ENCODE measurements at places on chromosomes 3 and 15. TPM values are rescaled to one million over a fixed set of nuclear protein-coding genes. Genes with fewer than 3 reads are reported as not detected.

DNA sequence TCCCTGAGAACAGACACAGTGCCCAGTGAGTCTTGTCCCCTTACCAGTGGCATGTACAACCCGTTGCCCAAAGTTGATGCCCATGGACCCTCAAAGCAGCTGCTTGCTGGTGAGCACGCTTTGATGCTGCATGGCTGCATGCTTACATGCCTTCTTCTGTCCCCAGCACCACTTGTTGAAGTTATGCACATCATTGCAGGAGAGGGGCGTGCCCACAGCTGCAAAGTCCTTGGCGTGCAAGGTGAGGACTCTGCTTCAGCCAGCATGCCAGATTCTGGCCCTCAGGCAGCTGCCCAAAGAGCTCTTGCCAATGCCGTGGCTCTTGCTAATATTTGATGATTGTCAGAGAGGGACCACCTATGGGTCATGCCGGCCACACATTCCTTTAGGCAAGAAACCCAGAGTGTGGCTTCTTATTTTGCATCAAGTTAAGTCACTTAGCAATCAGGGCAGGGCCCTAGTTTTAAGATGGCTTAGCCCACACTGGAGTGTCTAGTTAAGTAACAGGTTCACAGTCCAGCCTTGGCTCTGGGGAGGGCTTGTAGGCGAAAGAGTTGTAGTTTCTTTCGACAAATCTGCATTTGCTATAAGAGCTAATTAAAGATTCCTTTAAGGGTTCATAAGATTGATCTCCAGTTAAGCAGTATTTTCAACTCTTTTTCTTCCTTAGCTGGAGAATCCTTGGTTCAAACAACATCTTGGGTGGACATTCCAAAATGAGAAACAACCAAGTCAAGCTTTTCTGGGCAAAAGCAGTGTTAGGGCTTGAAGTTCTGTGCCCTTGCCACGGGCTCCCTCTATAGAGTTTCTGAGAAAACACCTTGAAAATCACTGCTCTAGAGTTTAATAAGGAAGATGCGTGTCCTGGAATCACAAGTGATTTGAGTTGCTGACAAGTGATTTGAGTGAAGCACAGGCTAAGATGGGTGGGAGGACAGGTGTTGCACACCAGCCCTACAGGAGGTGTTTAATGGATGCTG lies 128.6 kb downstream of the SLCO3A1 start:
- no peaks in the 10 kb centered on the region for H3K36me3 ChIP-seq
- H3K4me3 ChIP-seq = no peak overlapping the region
- DNase-seq = no peak
- no peaks in the 10 kb centered on the region for H3K4me1 ChIP-seq

GRCh38 chr3:179739816-179740594 lies 87.2 kb downstream of the USP13 start:
- H3K27me3 ChIP-seq = no peaks in the 10 kb centered on the region
- H3K27ac ChIP-seq = no peak overlapping the region
- H3K4me1 ChIP-seq = no peaks in the 10 kb centered on the region

- no peaks in the 10 kb centered on the region for H3K36me3 ChIP-seq
- H3K4me3 ChIP-seq = no peak overlapping the region
- no peak for DNase-seq
Observed at GRCh38 chr3:150152567-150152966, 181.9 kb upstream of the PFN2 start.

DNA sequence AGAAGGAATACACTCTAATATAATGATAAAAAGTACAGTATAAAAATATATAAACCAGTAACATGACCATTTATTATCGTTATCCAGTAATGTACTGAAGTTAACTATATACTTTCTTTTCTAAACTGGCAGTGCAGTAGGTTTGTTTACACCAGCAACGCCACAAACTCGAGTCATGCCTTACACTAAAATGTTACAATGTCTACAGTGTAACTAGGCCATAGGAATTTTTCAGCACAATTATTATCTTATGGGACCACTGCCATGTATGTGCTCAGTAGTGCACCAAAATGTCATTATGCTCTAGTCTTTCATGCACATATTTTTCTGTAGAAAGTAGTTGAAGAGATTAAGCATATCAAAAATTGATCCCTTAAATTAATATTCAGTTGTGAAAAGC lies 609.8 kb upstream of the BCHE start:
- no peaks in the 10 kb centered on the region for H3K4me1 ChIP-seq
- DNase-seq = no peak
- no peak overlapping the region for H3K27ac ChIP-seq
- no peaks in the 10 kb centered on the region for H3K27me3 ChIP-seq
- no peak overlapping the region for H3K4me3 ChIP-seq

DNA sequence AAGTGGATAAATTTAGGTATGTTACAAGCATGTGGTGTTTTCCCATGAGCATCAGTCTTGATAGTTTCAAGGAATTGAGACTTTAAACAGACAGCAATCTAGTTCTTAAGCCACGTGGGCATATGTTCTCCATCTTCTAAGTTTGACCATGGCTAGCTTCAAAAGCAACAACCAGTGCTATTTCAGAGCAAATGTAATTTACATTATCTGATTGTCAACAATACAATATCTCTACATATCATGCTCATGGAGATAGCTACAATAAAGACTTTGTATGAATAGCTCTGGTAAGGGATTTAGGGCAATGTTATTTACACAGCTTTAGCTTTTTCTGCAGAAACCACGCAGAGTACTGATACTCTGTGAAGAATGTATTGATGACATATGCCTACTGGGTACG lies 38.8 kb upstream of the PDZRN3 start:
- no peak overlapping the region for H3K4me3 ChIP-seq
- H3K27ac ChIP-seq = no peak overlapping the region
- H3K36me3 ChIP-seq = no peaks in the 10 kb centered on the region
- H3K27me3 ChIP-seq = no peaks in the 10 kb centered on the region
- no peak for DNase-seq
- no peaks in the 10 kb centered on the region for H3K4me1 ChIP-seq

GRCh38 chr15:72616491-72617210 lies 37.8 kb upstream of the GOLGA6B start:
- H3K4me3 ChIP-seq = no peak overlapping the region
- no peak for DNase-seq
- H3K27me3 ChIP-seq = no peaks in the 10 kb centered on the region

- H3K27me3 ChIP-seq = no peaks in the 10 kb centered on the region
- H3K36me3 ChIP-seq = peaks cover 33% of the 10 kb centered on the region
- no peak for DNase-seq
- H3K27ac ChIP-seq = no peak overlapping the region
Observed at GRCh38 chr3:70990723-70991122, 592.8 kb downstream of the FOXP1 start.

- DNase-seq = no peak
- H3K4me1 ChIP-seq = no peaks in the 10 kb centered on the region
- no peak overlapping the region for H3K4me3 ChIP-seq
Observed at GRCh38 chr3:179418610-179419009, 32.7 kb downstream of the GNB4 start.

- no peak overlapping the region for H3K4me3 ChIP-seq
- H3K36me3 ChIP-seq = no peaks in the 10 kb centered on the region
- no peaks in the 10 kb centered on the region for H3K27me3 ChIP-seq
- H3K4me1 ChIP-seq = no peaks in the 10 kb centered on the region
Observed at GRCh38 chr15:84944311-84944710, 37.3 kb upstream of the PDE8A start.

DNA sequence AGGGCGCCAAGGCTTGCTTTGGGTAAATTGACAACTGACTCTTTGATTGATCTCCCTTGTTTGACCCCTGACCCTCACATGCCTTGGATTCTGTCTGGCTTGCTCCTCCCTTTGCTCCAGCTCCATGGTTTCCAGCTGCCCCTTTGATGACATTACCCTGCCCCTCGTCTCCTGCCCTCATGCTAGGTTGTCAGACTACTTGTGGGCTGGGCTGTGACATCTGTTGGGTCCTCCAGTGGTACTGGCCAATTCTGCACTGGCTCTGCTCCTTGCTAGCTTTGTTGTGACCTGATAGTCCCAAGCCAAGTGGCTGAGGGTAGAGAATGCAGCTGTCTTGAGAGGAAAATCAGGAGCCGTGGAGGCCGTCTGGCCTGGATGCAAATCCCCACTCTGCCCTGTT lies 6.2 kb downstream of the THSD4 start:
- no peaks in the 10 kb centered on the region for H3K36me3 ChIP-seq
- H3K27me3 ChIP-seq = peaks cover 4% of the 10 kb centered on the region
- DNase-seq = no peak
- H3K4me1 ChIP-seq = no peaks in the 10 kb centered on the region
- no peak overlapping the region for H3K27ac ChIP-seq
- no peak overlapping the region for H3K4me3 ChIP-seq

DNA sequence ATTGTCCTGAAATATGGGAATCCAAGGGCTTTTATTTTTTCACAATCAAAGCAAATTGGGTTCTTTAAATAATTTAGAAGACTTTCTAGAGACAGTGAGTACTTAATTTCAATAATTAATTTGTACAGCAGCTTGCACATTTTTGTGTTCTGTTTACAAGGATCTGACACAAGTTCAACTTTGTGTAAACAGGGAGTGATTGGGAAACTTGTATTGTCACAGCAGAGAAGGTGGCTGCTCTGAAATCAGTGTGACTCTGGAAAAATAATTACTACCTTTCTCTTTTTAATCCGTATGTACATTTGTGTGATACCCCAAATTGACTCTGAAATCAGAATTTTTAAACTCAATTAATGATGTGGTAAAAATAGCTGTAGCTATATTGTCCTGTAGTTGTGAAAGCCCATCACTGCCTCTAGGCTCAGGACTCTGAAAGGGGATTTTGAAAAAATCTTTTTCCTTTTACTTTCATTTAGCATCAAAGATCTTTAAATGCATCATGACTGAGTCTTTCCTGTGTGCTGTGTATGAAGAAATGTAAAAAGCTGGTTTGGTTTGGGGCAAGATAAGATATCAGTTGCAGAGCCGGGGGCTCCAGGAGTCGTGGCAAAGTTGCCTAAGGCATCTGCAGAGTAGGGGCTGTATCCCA lies 45.1 kb downstream of the MFSD1 start:
- no peak overlapping the region for H3K4me3 ChIP-seq
- no peaks in the 10 kb centered on the region for H3K36me3 ChIP-seq
- no peaks in the 10 kb centered on the region for H3K27me3 ChIP-seq

DNA sequence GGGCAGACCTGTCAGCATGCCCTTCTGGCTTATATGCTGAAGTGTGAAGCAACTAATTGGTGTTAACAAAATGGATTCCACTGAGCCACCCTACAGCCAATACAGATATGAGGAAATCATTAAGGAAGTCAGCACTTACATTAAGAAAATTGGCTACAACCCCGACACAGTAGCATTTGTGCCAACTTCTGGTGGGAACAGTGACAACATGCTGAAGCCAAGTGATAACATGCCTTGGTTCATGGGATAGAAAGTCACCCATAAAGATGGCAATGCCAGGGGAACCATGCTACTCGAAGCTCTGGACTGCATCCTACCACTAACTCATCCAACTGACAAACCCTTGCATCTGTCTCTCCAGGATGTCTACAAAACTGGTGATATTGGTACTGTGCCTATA lies 9.4 kb downstream of the PIK3CB start:
- H3K4me1 ChIP-seq = no peaks in the 10 kb centered on the region
- H3K4me3 ChIP-seq = no peak overlapping the region
- H3K27me3 ChIP-seq = no peaks in the 10 kb centered on the region
- DNase-seq = no peak
- no peak overlapping the region for H3K27ac ChIP-seq

GRCh38 chr3:172223870-172224269 lies 184.5 kb downstream of the FNDC3B start:
- H3K27me3 ChIP-seq = no peaks in the 10 kb centered on the region
- H3K4me3 ChIP-seq = no peak overlapping the region
- no peak for DNase-seq
- H3K36me3 ChIP-seq = no peaks in the 10 kb centered on the region

- H3K27me3 ChIP-seq = peaks cover 54% of the 10 kb centered on the region
- no peak for DNase-seq
- H3K4me1 ChIP-seq = no peaks in the 10 kb centered on the region
- no peaks in the 10 kb centered on the region for H3K36me3 ChIP-seq
- no peak overlapping the region for H3K4me3 ChIP-seq
Observed at GRCh38 chr3:181718369-181718768, 6.6 kb downstream of the SOX2 start.

GRCh38 chr15:24772686-24773373 lies 97.3 kb downstream of the NPAP1 start:
- H3K27ac ChIP-seq = no peak overlapping the region
- no peaks in the 10 kb centered on the region for H3K36me3 ChIP-seq
- no peaks in the 10 kb centered on the region for H3K27me3 ChIP-seq
- peak overlapping the region; percentile 49 for H3K4me3 ChIP-seq

- DNase-seq = no peak
- H3K36me3 ChIP-seq = no peaks in the 10 kb centered on the region
- no peak overlapping the region for H3K27ac ChIP-seq
- no peaks in the 10 kb centered on the region for H3K27me3 ChIP-seq
- H3K4me1 ChIP-seq = no peaks in the 10 kb centered on the region
- H3K4me3 ChIP-seq = no peak overlapping the region
Observed at GRCh38 chr15:91196768-91197167, 96.7 kb downstream of the SV2B start.

GRCh38 chr15:80159811-80160569 lies 7.2 kb downstream of the FAH start:
- peak overlapping the region; percentile 51 for H3K27ac ChIP-seq
- H3K4me1 ChIP-seq = peaks cover 12% of the 10 kb centered on the region

DNA sequence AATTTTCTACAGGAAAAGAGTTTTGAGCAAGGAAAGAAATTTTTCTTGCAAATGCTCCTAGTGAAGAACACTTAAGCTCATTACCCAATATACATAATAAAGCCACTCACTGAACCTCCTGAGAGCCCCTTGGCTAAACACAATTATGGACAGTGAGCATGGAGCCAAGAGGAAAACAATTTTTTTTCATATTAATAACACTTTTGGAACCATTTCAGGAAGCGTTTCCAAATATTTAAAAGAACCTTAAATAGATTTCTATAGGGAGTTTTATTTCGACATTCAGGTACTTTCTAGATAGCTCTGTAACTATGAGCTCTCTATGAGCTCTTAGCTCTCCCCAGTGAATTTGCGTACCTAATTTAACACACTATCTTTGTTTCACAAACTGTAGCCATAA lies 581.1 kb downstream of the ZNF385D start:
- no peak overlapping the region for H3K4me3 ChIP-seq
- no peak for DNase-seq
- H3K4me1 ChIP-seq = no peaks in the 10 kb centered on the region
- no peak overlapping the region for H3K27ac ChIP-seq

GRCh38 chr3:5332270-5332956 lies 144.9 kb downstream of the EDEM1 start:
- H3K36me3 ChIP-seq = no peaks in the 10 kb centered on the region
- no peaks in the 10 kb centered on the region for H3K27me3 ChIP-seq
- H3K4me1 ChIP-seq = no peaks in the 10 kb centered on the region
- H3K27ac ChIP-seq = no peak overlapping the region
- DNase-seq = no peak

GRCh38 chr15:86278586-86278985 lies 198.9 kb downstream of the AGBL1 start:
- no peak overlapping the region for H3K4me3 ChIP-seq
- H3K27ac ChIP-seq = no peak overlapping the region
- DNase-seq = no peak
- no peaks in the 10 kb centered on the region for H3K27me3 ChIP-seq

- H3K27ac ChIP-seq = no peak overlapping the region
- no peaks in the 10 kb centered on the region for H3K36me3 ChIP-seq
- no peaks in the 10 kb centered on the region for H3K27me3 ChIP-seq
- H3K4me1 ChIP-seq = no peaks in the 10 kb centered on the region
Observed at GRCh38 chr3:128269796-128270195, 116.5 kb downstream of the EEFSEC start.

Gene CLRN1
- total RNA-seq = not detected

Gene SLC35A5
- 25.1 TPM for total RNA-seq

Gene SNX33
- 3.5 TPM for total RNA-seq

Gene RTP4
- 2.4 TPM for total RNA-seq

Gene C3orf70
- total RNA-seq = 0.07 TPM

Gene GUCA1C
- total RNA-seq = not detected

Data from CD8-positive, alpha-beta memory T cell (primary cell).